ENCODE measurements at places on chromosomes 12 and 14. TPM values are rescaled to one million over a fixed set of nuclear protein-coding genes. Genes with fewer than 3 reads are reported as not detected.

Gene FOXG1
- not detected for total RNA-seq

Gene FOXN4
- not detected for total RNA-seq

Gene KRT77
- 0.11 TPM for total RNA-seq

Gene PRIMA1
- not detected for total RNA-seq

Gene RNF10
- total RNA-seq, result 441 TPM

Gene PZP
- not detected for total RNA-seq

Gene ATF7
- total RNA-seq, result 13.3 TPM

Gene DAO
- total RNA-seq, result not detected

Gene TCP11L2
- 139 TPM for total RNA-seq

Gene OR4K14
- total RNA-seq, result not detected

Gene CCDC175
- total RNA-seq, result not detected

Gene TEAD4
- total RNA-seq, result not detected

Gene KLRC2
- total RNA-seq, result 0.22 TPM

Gene GPRC5A
- 0.47 TPM for total RNA-seq

Gene POTEG
- total RNA-seq, result not detected

Gene C12orf50
- total RNA-seq, result not detected

Gene PLA2G1B
- total RNA-seq, result not detected

Gene IAPP
- total RNA-seq, result not detected

Gene PTPN6
- total RNA-seq, result 79.0 TPM

Gene EPYC
- not detected for total RNA-seq

Gene COL2A1
- not detected for total RNA-seq

Gene KCNK10
- not detected for total RNA-seq

Gene NPFF
- not detected for total RNA-seq

Gene CSRNP2
- total RNA-seq, result 16.5 TPM

Gene BCL7A
- total RNA-seq, result 4.4 TPM

Gene LALBA
- not detected for total RNA-seq

Gene SLC6A15
- total RNA-seq, result not detected

Gene NDRG2
- total RNA-seq, result 28.6 TPM

Gene TPH2
- total RNA-seq, result not detected

Gene FAM90A1
- 0.47 TPM for total RNA-seq

Gene JPH4
- not detected for total RNA-seq

Gene ANKRD52
- 23.9 TPM for total RNA-seq

Gene R3HDM2
- total RNA-seq, result 106 TPM

Gene ADGRD1
- total RNA-seq, result not detected

Gene FGF23
- total RNA-seq, result not detected

Gene CCDC177
- total RNA-seq, result not detected

Gene KERA
- not detected for total RNA-seq

Gene MMP17
- total RNA-seq, result 0.17 TPM
